ENCODE measurements at places on chromosomes 16 and 17.

GRCh38 chr17:57588086-57588485 is 157.0 kb downstream of the CCDC182 start:
- no peak for DNase-seq

DNA sequence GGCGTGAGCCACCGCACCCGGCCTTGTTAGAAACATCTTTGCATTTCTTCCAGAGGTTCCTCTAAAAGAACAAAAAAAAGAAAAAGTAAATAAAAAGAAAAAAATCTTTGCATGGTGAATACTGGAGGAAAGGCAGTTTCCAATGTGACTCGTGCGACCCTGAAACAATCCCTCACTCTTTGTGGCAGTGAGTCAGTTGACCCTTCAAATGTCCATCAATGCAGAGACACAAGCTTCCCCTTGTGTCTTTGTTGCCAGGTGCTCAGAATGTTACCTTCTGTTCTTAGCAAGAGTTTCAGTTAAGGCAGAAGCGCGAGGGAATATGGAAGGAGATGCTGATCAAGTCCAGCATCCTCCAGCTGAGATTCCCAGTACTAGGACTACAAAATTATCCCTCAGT is 16.4 kb downstream of the CACNG4 start:
- DNase-seq, result no peak

- no peak for DNase-seq
These were observed 8.2 kb upstream of the FOXJ1 start for GRCh38 chr17:76149214-76149613.

- no peak for DNase-seq
These were observed 95.3 kb downstream of the BMERB1 start for GRCh38 chr16:15529673-15530072.

- DNase-seq, result no peak
These were observed 11.8 kb upstream of the CIBAR2 start for GRCh38 chr16:85123891-85124635.

DNA sequence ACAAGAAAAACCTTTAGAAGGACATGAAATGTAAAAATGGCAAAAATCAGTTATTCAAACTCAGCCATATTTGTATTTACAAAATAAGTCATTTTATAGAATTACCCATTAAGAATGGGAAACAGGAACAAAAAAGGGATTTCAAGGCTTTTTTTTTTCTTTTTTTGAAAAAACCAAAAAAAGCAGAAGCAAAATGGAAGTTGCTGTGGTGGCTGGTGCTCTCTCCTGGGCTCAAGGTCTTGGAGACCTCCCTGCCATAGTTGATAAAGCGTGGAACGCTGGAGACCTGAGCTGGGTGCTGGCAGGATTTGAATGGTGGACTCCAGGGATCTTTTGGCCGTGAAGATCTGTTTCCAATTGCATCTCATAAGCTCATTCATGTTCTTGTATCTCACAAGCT is 3.1 kb downstream of the PLCG2 start:
- DNase-seq, result no peak

DNA sequence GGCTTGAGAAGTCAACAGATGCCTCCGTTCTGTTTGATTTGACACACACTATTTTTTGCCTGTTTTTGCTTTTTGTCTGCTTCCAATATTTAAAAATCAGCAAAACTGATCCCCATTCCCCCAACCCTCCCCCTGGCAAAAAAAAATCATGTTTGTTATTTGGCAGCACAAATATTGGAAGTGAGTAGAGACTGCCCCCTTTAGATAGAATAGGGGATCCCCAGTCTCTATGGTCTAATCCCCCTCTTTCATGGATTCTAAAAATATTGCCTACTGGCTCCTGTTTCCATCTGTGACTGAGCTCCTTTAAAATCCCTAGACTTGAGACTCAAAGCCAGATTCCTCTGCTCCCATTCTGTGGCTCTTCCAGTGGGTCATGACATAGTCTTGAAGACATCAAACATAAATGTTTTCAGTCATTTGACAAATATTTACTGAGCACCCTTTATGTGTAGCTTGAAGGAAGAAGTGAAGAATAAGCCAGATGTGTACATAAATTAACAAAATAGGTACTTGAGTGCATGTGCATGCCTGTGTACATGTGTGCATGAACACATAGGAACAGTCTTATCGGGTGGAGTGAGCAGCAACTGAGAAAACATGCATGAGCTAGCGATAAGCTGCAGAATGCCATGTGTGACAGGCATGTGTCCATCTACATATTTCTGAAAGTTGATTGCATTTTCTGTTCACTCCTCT is 101.2 kb downstream of the SALL1 start:
- DNase-seq, result no peak

- DNase-seq, result no peak
These were observed 99.8 kb downstream of the SHISA6 start for GRCh38 chr17:11340803-11341202.

- no peak for DNase-seq
These were observed 297.1 kb upstream of the MAF start for GRCh38 chr16:79897453-79898146.

- DNase-seq, result no peak
These were observed 29.1 kb upstream of the ERN1 start for GRCh38 chr17:64158831-64159590.

- no peak for DNase-seq
These were observed 31.9 kb downstream of the BAIAP2 start for GRCh38 chr17:81066771-81067315.

DNA sequence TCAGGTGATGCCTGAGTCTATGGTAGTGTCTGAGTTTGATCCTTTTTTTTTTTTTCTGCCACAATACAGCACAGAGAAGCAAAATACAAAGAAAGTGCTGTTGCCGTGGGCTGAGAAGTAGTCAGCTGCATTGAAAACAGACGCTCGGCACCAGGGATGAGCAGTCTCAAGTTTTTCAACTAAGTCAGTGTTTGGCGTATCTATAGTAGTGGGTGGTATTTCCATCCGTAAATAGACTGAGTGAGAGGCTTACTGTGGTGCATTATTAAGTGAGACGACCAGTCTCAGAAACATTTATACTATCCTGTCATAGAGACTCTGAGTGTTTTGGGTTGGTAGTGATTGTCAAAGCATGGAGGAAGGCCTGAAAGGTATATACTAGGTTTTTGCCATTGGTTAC is 221.3 kb downstream of the SNX29 start:
- DNase-seq, result no peak

DNA sequence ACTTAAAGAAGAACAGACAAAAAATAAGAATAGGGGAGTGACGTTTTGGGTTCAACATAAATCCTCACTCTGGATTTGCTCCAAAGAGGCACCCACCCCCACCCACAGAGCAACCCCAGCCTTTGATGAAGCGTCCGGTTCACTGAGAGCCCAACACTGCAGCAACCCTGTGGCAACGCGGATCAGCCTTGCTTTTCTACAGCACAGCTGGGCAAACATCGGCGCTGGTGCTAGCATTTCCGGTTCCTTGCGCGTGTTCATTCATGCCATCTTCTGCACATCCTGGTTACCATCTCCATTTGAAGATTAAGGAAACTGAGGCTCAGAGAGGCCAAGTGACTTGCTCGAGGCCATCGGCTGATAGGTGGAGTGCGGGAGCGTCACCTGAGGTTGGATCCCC is 8.7 kb upstream of the GINS2 start:
- DNase-seq, result no peak

- peak; percentile 57 for DNase-seq
These were observed 184.8 kb upstream of the CIBAR2 start for GRCh38 chr16:85296859-85297660.

DNA sequence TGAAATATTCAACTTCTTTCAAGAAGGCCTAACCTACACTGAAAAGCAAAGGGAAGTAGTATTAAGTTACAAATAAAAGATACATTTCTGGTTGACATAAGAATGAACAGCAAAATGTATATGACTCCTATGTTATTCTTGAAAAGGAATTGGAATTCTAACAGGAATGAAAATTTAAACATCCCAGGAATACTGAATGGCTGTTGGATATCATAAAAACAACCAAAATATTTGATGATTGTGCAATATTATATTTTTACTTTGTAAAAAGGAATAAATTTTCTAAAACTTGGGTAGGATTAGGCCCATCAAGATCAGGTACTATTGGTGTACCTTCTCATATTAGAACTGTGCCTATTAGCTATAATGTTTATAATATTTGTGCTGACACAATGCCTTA is 50.0 kb downstream of the CYB5B start:
- DNase-seq, result no peak

DNA sequence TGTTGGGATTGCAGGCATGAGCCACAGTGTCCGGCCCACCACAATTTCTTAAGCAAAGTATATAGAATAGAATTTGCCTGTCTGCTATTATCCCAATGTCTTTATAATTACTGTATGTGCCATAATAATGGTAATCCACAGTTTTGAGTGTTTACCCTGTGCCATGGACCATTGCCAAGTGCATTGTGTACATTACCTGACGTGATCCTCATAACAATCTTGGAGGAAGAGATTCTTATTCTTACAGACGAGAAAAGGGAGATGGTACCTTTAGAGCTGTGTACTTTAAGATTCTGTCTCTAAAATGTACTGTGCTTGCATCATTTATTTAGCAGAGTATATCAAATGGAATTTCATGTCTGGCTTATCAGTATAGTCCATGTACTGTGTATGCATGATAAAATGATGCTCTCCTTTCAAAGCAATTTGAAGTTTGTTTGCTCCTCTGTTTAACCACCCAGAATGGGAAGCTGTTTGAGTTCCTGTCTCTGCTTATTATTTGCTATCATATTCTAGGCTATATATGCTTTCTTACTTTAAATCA is 13.8 kb upstream of the CDR2 start:
- DNase-seq, result no peak

DNA sequence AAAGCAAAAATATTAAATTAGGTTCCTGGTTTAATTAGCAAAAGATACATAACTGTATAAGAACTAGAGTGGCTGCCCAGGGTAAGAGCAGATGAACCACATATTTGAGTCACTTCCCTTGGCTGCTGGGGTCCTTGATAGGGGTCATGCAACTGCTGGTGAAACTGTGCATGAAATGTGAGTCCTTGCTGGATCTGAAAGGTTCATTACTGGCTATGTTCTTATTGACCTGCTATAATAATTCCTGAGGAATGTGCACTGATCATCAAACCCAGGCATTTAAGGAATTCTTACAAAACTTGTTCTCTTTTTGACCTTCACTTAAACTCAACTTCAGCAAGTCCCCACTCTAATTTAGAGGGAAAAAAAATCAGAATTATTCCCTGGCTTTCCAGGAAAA is 183.4 kb downstream of the ZNF18 start:
- DNase-seq, result no peak

- no peak for DNase-seq
These were observed 174.2 kb upstream of the FAM20A start for GRCh38 chr17:68775318-68775717.

- DNase-seq, result no peak
These were observed 471.0 kb downstream of the SHISA9 start for GRCh38 chr16:13372421-13372820.

DNA sequence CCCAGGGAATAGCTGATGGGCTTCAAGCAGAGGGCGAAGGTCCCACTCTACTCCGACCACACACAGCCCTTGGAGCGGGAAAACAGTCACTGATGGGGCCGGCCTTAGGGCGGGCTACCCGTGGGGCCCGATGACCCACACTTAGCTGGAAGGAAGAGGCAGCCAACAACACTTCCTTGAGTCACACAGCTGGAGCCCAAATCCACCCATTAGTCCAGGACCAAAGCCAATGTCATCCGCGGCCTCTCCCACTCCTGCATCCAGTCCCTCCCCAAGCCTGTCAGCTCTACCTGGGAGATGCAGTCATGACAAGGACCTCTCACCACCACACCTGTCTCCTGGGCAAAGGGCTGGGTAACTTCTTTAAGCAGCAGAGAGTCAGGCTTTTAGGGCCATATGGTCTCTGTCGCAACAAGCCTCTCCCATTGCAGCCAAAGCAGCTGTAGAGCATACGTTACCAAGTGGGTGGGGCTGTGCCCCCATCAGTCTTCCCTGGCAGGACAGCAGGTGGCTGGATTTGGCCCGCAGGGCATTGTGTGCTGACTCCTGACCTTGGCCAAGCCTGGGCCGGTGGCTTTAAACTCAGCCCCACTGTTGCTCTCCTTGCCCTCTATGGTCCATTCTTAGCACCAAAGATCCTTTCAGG is 110.7 kb downstream of the SOCS1 start:
- DNase-seq, result no peak

- DNase-seq, result no peak
These were observed 189.8 kb downstream of the KATNIP start for GRCh38 chr16:27739606-27740357.

DNA sequence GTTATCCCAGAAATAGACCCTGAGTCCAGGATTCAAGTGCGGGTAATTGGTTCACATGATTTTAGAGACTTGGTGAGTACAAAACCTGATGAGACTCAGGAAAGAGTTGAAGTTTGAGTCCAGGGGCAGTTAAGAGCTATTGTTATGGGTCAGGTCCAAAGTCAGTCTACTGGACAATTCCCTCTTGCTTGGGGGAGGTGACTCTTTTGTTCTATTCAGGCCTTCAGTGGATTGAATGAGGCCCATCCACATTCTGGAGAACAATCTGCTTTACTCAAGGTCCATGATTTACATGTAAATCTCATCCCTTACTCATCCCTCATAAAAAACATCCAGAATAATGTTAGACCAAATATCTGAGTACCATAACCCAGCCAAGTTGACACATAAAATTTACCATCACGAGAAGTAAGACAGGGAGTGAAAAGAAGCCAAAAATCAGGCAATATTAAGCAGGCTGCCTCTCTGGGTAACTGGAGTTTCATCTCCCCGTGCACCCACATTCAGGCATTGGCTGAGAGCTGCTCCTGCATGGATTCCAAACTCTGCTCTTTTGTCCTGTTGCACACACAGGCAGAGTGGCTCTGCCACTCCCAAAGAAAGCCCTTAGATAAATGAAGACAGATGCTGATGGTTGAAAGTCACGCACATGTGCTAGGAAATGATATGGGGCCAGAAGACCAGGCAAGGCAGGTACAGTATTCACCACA is 156.0 kb upstream of the SALL1 start:
- no peak for DNase-seq

DNA sequence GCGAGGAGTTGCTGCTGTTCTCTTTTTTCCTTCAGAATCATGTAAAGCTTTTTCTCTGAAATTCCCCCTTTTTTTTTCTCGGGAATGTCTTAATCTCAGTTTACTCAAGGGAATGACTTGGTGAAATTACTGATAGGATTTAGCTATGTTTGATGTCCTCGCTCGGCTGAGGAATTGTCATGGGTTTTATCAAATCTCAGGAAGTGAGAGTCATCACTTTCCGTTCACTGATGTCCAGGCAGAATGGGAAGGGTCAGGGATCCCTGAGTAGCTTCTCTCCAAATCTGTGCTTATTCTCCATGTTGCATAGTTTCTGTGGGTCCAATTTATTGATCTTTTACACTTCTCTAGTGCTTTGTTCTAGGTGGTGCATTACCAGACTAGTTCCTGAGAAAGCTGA is 6.3 kb downstream of the IGSF6 start:
- no peak for DNase-seq
